T follicular helper cell (primary cell): ENCODE measurements at places on chromosomes 3 and 15.

GRCh38 chr3:142236173-142236572 is 10.8 kb upstream of the GK5 start:
- no peak for DNase-seq

DNA sequence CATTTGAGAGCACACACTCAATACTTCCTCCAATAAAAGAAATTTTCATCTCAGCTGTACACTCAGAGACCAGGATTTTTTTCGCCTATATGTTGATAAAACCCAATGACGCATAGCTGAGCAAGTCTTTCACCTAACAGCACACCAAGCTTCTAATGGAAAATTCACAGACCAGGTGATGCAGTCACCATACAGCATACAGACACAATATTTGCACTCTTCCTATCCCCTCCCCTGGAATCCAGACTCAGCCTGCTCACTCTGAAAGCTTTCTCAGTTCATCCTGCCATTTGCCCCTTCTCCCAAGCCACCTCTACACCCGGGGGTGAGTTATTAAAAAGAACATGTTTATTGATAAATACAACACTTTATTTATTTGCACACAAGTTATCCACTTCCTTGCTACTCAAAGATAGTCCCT is 1.7 kb downstream of the TBC1D5 start:
- DNase-seq: no peak

DNA sequence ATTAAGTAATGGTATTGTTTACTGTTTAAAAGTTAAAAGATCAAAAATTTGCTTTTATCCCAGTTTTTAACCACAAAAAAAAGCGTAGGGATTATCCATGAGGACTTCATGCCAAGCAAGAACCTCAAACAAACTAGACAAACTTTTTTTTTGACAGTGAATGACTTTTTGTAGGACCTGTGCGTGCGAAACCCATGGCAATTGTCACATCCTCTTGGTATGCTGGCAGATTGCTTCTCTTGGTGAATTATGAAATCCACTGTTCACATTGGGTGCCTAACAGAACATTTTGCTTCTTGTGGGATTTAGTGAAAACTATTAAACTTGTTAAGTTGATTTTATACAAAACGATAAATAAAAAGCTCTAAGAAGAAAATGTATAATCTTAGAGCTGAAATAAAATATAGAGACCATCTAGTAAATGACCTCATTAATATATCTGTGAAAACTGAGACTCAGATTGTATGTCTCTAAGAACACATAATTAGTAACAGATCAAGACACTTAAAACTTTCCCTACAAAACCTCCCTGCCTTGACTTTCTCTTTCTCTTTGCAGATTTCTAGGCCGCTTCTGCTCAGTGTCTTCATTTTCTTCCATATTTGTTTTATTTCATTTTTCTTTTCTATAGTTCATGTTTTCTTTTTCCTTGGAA is 87.3 kb upstream of the CGNL1 start:
- DNase-seq: no peak

- DNase-seq: no peak
Observed at GRCh38 chr3:62882676-62883200, 7.5 kb upstream of the CADPS start.

DNA sequence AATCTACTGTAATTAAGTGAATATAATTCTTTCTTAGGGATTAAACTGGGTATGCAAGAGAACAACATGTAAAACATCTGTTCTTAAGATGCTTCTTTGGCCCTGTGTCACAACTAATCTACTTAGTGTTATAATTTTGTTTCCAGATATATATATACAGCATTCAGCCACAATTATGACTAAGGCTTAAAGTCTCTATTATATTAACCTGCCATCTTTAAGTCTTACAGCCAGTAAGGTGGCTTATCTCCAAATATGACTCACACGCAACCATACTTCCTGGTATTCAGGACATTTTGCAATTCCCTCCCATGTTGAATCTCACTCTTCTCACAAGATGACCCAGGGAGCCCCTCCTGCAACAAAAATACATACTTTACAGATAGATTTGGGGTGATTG is 6.6 kb upstream of the KBTBD8 start:
- no peak for DNase-seq

DNA sequence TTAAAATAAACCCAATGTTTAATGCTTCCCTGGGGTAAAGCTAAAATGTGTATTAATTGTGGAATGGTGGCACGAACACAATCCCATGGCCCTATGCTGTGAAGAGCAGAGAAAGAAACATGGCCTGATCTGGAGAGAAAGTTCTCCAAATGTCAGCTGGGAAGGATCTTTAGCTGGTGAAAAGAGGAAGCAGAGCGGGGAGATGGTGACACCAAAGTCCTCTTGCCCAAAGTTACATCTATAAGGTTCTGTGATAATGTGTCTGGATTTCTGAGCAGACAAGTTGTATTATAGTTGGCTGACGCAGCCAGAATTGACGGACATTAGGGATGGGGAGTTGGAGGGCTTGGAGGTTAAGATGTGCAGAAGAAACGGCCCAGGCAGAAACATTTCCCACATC is 196.2 kb downstream of the CHST2 start:
- no peak for DNase-seq

DNA sequence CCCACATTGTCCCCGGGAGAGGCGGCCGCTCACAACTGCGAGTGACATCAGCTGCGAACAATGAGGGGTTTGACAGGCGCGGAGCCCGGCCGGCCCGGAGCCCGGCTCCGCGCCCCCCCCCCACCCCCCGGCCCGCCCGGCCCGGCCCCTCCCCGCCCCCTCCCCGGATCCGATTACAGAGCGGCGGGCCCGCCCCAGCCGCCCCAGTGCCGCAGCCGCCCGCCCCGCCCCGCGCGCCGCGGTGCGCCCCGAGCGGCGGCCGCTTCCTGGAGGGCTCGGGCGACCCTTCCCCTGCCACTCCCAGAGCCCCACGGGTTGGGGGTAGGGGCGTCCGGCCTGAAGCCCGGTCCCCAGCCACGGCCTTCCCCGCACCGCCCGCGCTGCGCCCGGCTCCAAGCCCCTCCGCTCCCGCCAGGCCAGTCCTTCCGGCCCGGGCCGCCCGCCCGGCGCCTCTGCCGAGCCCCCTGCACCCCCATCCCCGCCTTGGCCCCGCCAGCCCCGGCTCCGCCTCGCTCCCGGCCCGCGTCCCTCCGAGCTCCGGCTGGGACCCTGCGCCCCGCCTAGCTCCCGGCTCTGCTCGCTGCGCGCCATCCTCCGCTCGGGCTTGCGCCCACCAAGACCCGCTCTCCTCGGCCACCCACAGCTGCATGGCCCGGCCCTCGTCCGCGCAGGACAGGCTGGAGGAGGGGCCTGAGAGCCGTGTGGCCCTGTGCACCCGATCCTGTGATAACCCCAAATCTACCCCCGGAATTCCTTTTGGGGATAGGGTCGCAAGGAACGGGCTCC is at the start of gene PCBP4:
Gene PCBP4 (minus strand): TSS at position 71 of the 786 bp plus-strand sequence. CDS start 6,214 bp downstream, outside the sequence.
- DNase-seq: peak; percentile 33
